ENCODE measurements at places on chromosomes 4 and X.

- no peak for DNase-seq
These were observed 5.8 kb downstream of the TBC1D19 start for GRCh38 chr4:26589705-26590104.

DNA sequence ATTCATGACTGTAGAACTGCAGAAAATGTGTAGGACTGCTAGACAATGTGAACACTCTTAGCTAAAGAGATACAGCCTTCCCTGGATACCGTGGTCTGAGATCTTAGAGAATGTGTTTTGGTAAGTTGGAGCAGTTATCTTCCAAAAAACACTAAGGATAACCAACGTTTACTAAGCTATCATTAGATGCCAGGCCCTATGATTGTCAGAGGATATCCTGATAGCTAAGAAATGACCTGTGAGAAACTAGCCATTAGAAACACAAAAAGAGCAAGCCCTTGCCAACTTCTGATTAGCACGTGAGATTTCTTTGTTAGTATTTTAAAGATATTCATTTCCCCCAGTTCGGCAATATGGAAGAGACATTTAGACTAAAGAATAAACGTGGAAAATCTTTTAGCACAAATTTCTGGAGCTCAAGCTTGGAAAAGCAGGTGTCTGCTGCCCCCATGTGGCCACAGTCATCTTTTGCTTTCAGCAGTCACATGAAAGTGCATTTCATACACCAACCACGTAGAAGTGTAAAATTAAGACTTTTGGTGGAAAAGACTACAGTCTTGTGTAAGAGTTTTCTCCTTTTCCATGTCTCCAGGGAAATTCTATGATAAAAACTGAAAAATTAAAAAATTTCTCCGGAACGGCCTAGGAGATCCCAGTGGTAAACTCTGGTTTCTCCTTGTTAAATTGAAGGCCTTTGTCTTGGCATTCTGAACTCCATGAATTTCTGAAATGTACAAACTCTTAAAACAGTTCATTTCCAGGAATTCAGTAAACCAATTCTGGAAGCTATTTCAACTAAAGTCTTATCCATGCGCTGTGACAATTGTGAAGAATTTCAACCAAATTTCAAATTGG, 136.4 kb downstream of the ZNF674 start:
- DNase-seq = peak; percentile 54

- DNase-seq = no peak
These were observed 30.3 kb upstream of the DDX53 start for GRCh38 chrX:22969411-22969810.

DNA sequence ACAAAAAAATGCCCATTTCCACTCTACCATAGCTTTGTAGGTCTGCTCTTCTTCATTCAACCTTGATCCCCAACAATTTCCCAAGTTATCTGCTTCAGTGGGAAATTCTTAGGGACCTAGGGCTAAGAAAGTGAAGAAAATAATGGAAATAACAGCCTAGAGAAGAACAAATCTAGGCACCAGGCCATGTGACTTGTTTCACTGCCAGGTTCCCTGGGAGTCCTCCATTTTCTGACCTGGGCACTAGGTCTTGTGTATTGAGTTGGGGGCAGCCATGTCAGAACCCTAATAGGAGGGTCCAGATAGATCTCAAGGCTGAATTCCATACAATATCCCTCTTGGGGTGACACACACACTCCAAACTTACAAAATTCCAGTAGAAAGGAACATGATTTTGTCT, 194.6 kb upstream of the STK26 start:
- no peak for DNase-seq

DNA sequence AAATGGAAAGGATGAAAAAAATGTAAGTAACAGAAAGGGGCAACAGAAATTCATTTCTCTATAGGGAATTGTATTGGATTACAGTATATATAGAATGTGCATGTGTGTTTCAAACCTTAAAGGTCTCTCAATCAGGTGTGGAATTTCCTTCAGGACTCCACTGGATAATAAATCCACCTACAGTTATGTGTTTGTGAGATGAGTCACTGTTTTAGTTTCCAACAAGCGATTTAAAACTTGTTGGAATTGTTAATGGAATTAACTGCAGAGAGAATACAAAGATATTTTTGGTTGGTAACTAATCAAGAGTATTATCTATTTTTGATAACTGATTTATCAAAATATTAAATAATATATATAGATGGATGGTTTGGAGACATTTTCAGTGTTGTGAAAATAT, 32.8 kb downstream of the CEP44 start:
- DNase-seq = no peak

DNA sequence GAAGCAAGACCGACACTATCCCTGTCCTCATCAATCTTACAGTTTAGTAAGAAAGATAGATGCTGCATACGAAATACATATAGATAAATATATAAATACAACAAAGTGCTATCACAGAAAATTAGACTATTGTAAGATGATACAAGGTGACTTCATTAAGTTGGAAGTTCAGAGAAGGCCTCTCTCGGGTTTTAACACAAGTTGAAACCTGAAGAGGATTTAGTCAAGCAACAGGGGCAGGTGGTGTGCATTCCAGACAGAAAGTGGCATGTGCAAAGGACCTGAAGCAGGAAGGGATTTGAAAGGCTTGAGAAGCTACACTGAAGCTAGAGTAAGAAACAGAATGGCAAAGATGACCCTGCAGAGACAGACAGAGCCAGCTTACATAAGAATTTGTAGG, 36.5 kb downstream of the USP46 start:
- DNase-seq = no peak

- no peak for DNase-seq
These were observed 1497.3 kb downstream of the STIM2 start for GRCh38 chr4:28357990-28358389.

DNA sequence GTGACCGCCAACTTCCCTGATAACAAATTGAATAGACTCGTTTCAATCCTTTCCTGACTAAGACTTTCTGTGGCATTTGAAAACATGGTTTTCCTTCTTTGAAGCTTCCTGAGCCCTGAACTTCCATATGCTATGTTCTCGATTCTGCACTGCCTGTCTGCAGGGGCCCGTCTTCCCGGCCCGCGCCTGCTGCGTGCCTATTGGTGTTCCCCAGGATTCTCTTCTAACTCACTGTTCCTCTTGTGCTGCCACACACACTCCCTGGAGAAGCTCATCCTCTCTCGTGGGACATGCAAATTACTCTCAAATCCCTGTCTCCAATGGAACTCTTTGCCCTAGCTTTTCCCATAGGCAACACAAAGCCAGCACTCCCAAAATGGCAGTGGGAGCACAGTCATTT, 262.9 kb upstream of the GATB start:
- DNase-seq = no peak

GRCh38 chrX:93594780-93595179, 78.6 kb downstream of the NAP1L3 start:
- DNase-seq = no peak

DNA sequence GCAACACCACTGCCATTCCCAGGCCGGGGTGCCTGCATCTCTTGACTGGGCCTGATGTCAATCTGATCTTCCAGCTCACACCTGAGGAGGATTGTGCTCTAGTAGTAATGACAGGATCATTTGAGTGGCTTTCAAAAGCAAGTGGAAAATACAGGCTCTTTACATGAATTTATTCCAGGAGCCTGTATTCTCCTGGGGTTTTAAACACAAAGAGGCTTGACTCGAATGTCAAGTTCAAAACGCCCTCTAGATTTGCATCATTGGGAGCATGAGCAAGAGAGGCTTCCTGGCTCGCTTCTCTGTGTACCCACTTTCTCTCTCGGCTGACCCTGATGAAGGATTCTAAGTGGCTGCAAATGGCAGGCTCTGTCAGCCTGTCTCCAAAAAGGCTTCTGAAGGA, 199.5 kb upstream of the PUDP start:
- DNase-seq = no peak

DNA sequence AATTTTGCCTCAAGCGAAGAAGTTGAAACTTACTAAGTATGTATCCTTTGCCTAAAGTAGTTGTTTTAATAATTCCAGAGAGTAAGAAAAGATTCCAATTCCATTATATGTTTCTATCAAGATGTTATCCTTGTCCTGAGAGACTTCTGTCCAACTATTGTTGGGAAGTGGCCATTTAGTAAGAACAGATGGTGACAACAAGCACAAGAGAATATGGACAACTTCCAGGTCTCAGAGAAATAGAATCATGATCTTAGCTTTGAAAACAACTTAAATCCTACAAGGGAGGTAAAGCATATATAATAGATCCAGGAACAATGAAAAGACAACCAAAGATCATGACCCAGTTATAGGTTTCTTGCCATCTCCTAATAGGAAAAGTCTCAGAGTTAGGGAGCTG, 486.6 kb upstream of the PCDH10 start:
- no peak for DNase-seq

DNA sequence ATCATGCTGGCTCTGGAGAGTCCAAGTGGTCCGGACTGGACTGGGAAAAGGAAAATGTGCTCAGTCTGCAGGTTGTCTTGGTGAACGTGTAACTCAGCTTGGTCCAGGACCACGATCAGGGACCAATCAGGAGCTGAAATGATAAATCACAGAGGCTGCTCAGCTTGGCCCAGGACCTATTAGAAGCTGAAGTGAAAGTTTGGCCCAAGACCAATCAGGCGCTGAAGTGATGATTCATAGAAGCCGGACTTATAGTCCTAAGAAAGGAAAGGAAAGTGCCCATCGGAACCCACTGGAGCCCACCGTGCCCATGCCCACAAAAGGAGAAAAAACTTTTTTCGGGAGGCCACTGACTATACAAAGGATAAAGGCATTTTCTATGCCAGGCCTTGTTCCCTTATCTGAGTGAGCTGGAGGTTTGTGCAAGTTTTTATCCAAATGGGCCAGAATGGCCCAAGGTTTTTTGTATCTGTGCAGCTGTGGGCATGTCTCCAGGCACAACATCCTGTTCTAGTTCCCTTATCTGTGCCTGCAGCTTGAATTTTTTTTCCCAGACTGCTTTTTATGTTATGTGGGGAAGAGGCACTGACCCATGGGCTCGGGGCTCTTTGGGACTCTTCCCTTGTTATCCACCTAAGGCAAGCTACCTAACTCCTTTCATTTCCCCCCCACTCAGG, 194.4 kb downstream of the FAM133A start:
- DNase-seq = no peak

DNA sequence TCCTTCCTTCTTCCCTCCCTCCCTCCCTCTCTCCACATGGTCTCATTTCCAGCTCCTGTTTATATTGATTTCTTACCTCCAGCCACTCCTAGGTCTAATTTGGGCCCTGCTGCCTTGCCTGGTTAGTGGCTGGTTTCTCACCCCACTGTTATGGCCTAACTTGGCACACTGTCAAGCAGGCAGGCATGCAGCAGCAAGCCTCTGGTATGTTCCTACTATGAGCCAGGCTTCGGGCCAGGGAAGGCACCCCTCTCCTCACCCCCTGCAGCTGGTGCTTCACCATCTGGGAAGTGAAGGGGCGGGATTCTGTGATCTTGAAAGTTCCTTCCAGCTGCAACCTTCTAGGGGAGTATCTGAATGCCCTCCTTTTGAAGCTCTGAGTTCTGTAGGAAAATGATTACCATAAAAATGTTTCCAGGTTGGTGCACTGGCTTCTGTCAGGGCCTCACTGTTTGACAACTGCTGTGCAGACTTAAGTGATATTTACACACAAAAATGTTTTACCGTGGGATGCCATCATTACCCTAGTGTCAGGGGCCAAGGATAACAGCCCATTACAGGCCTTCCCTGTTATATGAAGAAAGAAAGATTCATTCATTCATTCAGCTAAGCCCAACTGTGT, 10.1 kb upstream of the VMA21 start:
- DNase-seq = no peak

DNA sequence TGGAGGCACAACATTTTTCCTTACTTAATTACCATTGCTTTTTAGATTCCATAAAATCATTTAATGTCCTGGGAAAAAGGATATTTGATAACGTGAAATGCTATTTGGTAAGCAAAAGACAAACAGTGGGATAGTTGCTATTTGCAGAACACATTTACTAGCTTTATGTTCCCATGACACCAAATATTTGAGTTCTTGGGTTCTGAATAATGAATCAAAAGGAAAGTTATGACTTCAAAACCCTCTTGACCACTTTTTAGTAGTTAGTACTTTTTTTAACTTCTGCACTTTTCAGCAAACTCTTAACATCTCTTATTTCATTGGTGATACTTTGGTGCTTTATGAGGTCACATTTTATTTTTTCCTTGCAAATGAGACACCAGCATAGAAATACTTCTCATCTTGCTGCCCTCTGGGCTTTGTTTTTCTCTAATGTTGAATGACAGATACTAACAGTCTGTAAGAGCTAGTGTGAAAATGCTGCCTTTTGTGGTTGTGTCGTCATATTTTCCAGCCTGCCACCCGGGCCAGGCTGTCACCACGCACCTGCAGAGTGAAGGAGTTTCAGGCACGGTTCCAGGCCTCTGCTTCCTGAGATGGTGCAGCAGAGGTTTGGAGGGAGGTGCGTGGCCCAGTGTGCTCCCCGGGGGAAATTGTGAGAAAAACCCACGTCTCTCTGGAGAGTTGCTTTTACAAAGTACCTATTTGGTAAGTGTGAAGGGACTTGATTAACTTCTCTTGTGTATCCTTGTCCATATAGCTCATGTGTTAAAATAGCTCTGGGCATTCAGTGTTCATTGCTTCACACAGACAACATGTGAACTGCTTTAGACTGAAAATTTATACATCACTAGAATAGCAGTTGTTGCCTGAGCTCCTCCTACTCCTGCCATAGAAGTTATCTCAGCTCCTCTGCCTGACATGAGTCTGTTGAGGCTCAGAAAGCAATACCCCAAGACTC, 34.7 kb downstream of the MSL3 start:
- DNase-seq = no peak

GRCh38 chr4:187109636-187110035, 386.0 kb upstream of the FAT1 start:
- no peak for DNase-seq

GRCh38 chr4:183876268-183876934, 28.7 kb upstream of the STOX2 start:
- no peak for DNase-seq

GRCh38 chrX:129111081-129111798, 412.1 kb downstream of the SMARCA1 start:
- no peak for DNase-seq

DNA sequence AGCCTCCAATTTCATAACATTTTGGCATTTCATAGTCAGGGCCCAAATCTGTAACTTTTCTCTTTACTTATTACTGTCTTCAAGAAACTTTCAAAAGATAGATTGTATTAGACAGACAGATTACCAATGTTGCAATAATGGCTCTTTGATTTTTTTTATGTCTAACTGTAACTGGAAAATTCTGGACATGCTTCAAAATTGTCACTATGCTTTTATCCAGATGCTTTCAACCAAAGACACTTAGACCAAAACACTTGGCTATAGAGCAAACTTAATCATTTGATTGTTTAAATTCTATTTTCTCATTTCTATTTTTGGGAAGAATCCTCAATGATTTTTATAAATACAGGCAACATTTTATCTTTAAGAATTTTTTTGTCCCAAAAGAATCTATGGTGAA, 10.4 kb downstream of the ZXDA start:
- DNase-seq = no peak

DNA sequence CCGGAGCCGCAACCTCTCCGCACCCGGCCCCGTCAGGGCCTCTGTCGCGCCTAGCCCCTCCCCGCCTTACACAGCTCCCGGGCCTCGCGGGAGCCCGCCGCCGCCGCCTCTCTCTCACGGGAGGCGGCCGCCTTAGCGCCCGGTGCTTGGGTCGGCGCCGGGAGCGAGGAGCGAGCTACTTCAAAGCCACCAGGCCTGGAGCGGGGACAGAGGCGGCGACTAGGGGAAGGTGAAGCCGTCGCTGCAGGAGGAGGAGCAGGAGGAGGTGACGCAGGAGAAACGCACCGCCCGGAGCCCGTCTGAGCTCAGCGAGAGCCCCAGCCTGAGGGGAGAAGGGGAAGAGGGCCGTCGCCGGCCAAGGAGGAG, 250 bp downstream of the USP9X start:
- peak; percentile 71 for DNase-seq

All from inflammatory macrophage treated with lipopolysaccharide for 4 hours (primary cell).